ENCODE measurements at places on chromosomes 16 and 17.

DNA sequence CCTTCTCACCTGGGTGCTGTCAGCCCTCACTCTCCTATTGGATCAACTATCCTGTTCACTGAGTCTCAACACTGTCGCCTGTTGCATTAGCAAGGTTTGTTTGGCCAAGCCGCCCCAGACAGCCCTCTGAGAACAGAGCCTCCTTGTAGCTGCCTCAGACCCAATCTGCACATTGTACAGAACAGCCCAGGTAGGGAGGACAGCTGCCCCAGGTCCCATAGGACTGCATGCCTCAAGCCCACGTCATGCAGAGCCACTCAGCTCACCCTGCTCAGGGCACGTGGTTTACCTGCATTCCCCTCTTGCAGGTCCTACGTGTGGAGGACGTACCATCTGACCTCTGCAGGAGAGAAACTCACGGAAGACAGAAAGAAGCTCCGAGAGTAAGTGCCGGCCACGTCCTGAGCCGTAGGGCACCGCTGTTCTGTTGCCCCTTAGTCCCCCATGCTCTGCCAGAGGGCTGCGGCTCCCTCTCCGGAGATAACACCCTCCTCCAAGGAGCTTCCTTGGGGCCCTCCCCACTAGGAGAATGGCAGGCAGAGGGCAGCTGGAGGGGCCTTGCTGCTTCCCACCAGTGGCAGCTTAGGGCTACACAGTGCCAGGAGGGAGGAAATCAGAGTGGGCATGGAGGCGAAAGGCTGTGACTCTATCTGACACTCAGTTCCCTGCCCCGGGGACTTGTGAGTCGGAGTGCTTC lies 2.8 kb downstream of the SNRNP25 start:
- DNase-seq: no peak

GRCh38 chr16:9567666-9568065 lies 476.2 kb downstream of the HAPSTR1 start:
- peak; percentile 14 for DNase-seq

- DNase-seq: no peak
Measured at GRCh38 chr17:64055183-64056142, 35.0 kb upstream of the ICAM2 start.

- DNase-seq: no peak
Measured at GRCh38 chr16:61901689-61902088, 134.5 kb downstream of the CDH8 start.

DNA sequence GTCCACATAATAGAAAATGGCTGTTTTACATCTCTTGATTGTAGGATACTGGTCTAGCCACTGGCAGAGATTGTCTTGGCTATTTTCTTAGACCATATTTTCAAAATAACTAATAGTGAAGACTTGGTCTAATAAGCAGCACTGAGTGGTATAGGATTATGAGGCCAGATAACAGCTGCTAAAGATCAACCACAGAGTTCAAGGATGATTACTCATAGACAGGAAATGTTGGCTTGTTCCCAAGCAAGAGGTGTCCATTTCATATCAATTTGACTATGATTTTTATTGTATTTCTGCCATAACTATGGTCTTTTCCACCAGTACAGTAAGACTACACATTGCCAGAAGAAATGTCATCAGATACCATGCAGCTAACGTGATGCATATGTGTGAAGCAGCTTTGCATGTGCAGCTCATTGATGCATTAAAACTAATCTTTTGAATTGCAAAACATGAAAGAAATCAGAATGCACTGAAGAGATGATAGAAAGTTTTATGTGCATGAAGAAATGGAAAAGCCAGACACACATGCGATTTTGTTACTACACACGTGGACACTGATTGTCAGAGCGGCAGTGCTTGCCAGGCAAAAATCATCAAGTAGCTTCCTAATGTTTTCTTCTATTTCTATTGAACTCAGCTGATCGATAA lies 693.3 kb downstream of the CDH11 start:
- no peak for DNase-seq
